ENCODE measurements at places on chromosomes 16 and 17.

DNA sequence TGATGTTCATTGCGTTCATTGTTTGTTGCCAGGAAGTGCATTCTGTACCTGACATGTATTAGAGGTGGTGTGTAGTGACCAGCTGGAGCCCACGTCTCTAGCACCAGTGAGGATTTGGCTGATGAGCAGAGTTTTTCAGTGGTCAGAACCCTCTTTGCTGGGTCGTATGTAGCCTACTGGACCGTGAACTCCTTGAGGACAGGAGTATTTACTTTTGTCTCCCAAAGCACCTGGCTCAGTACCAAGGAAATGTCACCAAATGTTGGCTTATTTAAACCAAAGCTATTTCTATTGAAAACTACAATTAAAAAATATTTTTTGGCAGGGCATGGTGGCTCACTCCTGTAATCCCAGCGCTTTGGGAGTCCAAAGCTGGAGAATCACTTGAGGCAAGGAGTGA, 262.7 kb downstream of the SNX29 start:
- no peak for DNase-seq

- DNase-seq, result peak; percentile 96
Measured at GRCh38 chr17:73969956-73970355, 233.5 kb upstream of the RPL38 start.

GRCh38 chr17:21517538-21518293, 141.6 kb downstream of the KCNJ12 start:
- no peak for DNase-seq

GRCh38 chr17:81367171-81367570, 28.1 kb upstream of the BAHCC1 start:
- no peak for DNase-seq

GRCh38 chr16:73047536-73048291, at the start of gene ZFHX3:
ZFHX3 (minus strand) TSS chr16:73048128; CDS start chr16:72960145, 87,983 bp downstream.
- DNase-seq, result peak; percentile 55

GRCh38 chr16:17729820-17730219, 259.1 kb upstream of the XYLT1 start:
- DNase-seq, result no peak

GRCh38 chr16:88661468-88661867, 1.4 kb downstream of the MVD start:
- DNase-seq, result no peak

- no peak for DNase-seq
Measured at GRCh38 chr17:50200457-50201275, 765 bp downstream of the COL1A1 start.

GRCh38 chr16:12942861-12943260, 41.5 kb downstream of the SHISA9 start:
- DNase-seq, result no peak

- DNase-seq, result no peak
Measured at GRCh38 chr17:80890921-80891396, 100.7 kb upstream of the CHMP6 start.

DNA sequence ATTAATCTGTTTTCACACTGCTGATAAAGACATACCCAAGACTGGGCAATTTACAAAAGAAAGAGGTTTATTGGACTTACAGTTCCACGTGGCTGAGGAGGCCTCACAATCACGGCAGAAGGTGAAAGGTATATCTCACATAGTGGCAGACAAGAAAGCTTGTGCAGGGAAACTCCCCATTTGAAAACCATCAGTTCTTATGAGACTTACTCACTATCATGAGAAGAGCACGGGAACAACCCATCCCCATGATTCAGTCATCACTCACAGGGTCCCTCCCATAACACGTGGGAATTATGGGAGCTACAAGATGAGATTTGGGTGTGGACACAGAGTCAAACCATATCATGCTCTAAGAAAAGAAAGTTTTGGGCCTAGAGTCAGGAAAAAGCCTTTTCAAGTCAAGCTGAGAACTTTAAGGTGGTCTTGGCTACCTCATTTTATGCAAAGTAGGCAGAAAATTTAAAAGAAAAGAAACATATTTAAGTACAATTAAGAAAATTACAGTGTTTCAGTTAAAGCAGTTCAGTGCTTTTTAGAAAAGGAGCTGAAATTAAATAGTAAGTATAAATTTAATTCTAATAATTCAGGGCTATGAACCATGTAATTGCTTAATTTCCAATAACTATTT, 24.9 kb upstream of the CRYM start:
- DNase-seq, result no peak

GRCh38 chr17:44204441-44204882, 4.8 kb upstream of the ATXN7L3 start:
- DNase-seq, result peak; percentile 36

GRCh38 chr17:40150276-40150675, 9.9 kb downstream of the CASC3 start:
- DNase-seq, result no peak

DNA sequence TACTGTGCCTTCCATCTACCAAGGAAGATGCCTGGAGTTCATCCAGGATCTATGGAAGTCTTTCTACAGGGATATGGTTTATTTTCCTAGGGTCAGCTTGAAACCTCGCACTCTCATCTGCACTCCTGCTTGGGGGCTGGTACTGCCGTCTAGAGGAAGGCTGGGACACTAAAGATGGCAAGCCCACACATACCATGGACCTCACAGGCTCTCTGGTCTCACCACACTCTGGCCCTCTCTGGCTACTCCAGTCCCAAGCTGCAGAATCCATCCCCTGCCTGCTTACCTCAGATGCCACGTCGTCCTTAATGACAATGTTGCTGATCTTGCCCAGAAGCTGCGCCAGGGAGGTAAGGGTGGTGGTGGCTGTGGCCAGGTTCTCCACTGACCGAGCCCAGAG, 2.1 kb upstream of the UNC119 start:
- DNase-seq, result no peak

DNA sequence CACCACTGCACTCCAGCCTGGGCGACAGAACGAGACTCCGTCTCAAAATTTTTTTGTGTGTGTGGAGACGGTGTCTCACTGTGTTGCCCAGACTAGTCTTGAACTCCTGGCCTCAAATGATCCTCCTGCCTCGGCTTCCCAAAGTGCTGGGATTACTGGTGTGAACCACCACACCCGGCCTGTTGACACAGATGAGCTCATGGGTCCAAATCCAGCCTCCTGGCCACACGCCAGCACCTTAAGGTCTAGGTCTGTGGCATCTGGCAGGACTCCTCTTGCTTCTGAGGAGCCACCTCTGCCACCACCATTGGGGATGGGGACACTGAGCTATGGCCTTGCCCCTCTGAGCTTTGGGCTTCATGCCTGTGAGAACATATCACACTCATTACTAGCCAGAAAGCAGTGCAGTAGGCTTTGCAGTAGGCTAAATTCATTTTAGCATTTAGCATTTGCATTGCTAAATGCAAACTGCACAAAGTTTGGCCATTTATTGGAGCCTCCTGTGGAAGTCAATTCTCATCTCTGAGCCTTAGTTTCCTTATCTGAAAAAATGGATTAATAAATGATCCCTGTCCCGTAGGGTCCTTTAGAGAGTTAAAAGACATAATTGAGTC, 5.5 kb upstream of the CDIPT start:
- DNase-seq, result no peak

DNA sequence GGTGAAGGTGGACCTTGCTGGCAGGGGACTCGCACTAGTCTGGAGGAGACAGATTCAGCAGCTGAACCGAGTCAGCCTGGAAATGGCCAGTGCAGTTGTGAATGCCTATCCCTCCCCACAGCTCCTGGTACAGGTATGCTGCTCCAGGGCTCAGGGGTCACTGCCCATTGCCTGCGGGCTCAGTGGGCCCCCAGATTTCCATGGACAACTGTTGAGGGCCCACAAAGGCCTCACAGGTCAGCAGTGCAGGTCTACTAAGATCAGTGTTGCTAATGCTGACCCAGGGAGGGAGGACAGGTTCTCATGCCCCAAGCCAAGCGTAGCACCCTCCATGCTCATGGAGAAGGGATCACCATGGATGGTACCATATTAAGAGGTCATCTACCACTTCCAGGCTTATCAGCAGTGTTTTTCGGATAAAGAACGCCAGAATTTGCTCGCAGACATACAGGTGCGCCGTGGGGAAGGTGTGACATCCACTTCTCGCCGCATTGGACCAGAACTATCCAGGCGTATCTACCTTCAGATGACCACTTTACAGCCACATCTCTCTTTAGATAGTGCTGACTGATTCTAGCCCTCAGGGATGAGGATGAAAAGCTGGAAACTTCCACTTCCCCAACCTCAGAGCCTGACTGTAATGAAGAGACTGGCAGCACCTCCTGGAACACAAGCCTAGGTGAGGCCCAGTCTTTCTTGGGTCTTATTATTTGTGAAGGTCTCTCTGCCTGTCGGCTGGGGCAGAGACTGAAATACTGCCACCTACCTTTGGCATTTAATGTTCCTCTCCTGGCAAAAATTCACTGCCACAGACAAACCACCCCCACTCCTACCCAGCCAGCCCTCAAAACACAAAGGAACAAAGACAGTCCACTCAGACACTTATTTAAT, 7.6 kb downstream of the EME1 start:
- DNase-seq, result no peak

GRCh38 chr17:53217311-53217710, 605.4 kb upstream of the KIF2B start:
- no peak for DNase-seq

DNA sequence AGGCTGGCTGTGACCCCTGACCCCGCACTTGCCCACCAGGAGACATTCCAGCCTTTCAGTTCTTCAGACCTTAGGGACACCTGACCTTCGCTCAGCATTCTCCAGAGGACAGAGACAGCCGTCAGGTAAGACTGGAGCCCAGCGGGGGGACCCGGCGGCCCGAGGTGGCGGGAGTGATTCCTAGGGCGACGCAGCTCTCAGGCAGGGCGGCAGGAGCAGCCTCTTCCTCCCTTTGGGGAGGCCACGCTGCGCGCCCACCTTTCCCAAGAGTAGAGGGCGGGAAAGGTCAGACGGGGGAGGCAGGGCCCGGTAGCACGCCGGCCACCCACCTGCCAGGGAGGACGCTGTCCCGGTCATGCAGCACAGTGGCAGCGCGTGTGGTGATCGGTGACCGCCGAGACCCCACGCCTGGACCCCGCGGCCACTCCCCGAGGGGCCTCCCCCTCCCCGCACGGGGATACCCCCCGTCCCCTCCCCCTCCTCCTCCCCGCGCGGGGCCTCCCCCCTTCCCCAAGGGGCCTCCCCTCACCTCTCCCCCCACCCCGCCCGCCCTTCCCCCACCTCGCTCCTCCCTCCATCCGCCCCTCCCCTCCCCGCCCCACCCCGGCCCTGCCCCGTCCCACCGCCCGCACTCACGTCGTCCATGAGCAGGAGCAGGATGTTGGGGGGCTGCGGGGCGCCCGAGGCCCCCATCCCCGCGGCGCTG, 472 bp downstream of the GALNS start:
- DNase-seq, result peak; percentile 24

DNA sequence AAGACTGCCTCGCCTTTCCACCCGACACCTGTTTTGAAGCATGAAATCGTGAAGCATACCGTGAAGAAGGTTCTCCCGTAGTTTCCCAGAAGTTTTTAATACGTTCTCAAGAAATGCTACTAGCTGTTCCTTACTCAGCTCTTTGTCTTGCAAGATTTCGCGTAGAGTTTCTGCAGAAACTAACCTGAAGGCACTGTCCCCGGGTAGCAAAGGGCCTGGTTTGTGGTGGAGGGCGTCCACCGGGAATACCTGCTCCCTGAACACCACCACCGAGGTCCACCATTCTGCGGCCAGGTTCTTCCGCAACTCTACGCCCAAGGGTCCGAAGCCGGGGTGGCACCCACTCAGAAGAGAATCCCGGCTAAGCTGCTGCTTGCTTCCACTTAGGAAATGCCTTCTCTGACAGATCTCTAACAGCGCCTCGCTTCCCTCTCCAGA, 487 bp downstream of the POLG2 start:
- DNase-seq, result no peak

DNA sequence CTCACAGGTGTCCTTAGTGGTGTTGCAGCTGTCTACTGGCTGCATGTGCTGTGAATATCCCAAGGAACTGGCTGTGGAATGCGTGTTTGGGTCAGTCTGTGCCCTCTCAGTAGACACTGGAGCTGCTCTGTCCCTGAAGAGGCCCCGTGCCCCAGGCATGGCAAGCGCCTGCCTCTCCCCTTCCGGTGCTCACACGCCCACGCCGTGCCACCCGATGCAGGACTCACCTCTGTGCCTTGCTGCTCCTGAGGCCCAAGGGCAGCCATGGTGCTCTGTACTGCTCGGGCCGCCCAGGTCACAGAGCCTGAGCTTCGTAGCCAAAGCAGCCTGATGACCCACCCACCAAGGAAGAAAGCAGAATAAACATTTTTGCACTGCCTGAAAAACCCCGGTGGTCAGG, 10.0 kb downstream of the RGS11 start:
- DNase-seq, result no peak

DNA sequence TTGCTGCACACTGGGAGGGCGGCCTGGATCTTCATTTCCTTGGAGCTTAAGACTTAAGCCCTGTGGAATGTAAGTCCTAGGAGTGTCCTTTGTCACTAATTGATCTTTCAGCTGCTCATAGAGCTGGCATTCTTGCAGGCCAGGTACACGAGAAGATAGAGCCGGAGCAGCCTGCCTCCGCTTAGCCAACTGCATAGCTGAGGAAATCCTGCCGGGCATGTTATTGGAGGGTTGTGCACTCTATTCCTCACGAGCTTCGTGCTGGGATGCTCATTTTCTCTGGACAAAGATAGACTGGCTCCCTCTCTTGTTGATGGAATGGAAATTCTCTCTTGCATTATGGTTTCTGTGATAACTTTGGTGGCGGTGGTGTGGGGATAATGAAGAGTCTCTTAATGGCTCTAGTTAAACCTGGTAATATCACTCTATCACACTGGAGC, 76.9 kb downstream of the RPA1 start:
- DNase-seq, result no peak

GRCh38 chr16:85750827-85751697, at the start of gene C16orf74:
C16orf74 (minus strand) TSS chr16:85751096; CDS start chr16:85735217, 15,879 bp downstream.
- no peak for DNase-seq

DNA sequence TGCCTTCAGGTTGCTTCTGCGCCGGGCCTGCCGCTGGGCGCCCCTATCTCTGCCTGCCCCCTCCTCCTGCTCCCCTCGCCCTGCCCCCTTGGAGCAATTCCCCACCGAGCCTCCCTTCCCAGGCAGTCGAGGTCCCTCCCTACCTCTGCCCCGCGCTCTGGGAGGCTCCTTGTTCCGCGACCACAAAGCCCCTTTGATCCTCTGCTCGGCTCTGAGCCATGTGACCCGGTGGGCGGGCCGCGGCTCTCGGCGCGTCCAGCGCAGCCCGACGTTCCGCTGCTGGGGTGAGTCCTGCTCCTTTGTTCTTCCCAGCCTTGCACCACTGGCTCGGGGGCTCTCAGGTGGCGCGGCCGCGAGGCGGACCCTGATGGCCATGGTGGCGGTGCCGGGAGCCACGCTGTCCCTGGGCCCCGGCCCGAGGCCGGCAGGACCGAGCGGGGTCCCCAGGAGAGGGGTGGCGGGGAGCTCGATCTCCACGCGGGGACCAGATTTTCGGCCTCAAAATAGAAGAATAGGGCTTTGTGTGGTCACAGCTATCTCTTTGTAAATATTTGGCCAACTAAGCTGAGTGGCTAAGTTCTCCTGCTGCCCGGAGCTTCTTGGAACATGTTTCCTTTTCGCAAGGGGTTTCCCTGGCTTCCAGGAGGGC, 310.6 kb downstream of the SEC14L1 start:
- DNase-seq, result no peak
